ENCODE measurements at places on chromosomes 3 and 15.

DNA sequence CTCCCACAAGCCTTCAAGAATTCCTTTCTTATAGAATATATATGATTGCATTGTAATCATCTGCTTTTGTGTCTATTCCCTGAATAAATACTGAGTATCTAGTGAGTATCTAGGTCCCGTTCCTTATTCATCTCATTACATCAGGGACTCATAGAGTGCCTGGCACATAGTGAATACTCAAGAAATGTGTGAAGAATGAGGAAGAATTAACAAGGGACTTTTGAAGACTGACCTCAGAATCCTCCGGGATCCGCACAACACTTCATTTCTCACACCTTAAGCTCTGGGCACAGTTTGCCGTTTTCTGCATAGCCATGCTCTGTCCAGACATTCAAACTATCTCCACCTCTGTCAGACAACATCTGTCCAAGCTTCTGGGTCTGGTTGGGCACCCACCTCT, 108.8 kb downstream of the STAC start:
- no peak for DNase-seq

DNA sequence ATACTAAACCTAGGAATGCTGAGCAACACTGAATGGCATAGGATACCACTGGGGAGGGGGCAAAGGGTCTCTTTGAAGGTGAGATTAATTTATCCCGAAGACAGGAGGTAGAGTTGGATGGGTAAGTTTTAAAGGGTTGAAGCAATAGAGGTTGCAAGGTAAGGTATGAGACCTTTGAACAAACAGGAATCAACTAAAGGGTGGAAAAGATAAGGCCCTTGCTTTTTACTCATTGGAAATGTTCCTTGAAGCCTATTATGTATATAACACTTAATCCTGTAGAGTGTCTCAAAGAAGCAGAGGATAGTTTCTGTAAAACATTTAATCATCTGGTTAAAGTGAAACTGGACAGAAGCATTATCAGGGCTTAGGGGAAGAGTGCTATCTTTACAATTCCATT, 5.7 kb downstream of the ABHD5 start:
- no peak for DNase-seq

GRCh38 chr3:29494305-29495036, 213.6 kb downstream of the RBMS3 start:
- DNase-seq = no peak

GRCh38 chr3:183541235-183541655, 14.3 kb downstream of the KLHL6 start:
- DNase-seq = no peak

DNA sequence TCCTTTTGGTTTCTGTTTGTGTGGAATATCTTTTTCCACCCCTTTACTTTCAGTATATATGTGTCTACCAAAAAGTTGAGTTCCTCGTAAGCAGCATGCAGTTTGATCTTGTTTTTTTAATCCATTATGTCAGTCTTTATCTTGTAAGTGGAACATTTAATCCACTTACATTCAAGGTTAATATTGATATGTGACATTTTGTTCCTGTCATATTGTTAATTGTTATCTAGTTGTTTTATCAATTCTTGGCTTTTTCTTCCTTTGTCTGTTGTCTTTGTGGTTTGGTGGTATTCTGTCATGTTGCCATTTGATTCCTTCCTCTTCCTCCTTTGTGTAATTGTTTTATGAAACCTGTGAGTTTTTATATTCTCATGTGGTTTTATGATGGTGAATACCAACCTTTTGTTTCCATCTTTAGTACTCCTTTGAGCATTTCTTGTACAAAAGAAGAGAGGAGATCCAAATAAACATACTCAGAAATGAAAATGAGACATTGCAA, 43.4 kb upstream of the XCR1 start:
- DNase-seq = no peak

GRCh38 chr3:193589129-193589528, 3.9 kb upstream of the OPA1 start:
- no peak for DNase-seq

DNA sequence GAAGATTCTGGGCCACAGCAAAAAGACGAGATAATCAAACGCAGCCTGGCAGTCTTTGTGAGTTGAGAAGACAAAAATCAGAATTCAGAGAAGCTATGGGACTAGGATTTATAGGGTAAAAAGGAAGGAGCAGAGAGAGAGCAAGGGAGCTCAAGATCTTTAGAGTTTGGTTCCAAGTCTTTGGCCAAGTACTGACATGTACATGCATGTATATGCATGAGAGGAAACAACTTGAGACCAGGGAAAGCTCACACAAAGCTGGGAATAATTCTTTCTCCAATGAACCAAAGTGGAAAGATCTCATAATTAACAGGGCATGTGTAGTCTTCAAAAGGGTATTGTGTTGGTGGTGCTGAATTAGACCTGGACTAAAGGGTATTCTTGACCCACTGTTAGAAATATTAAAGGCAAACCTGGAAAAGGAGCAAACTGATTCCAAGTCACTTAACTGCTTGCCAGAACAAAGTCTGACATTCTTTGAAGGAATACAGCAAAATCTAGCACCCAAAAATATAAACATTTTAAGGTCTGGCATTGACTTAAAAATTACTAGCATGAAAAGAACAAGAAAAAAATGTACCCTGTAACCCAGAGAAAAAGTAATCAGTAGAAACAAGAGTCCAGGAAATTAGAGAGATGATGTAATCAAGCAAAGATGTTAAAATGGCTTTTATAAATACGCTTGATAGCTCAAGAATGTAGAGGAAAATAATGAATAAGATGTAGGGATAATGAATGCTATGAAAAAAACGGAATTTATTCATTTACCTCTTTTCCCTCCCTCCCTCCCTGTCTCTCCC, 226.0 kb upstream of the CGNL1 start:
- no peak for DNase-seq

DNA sequence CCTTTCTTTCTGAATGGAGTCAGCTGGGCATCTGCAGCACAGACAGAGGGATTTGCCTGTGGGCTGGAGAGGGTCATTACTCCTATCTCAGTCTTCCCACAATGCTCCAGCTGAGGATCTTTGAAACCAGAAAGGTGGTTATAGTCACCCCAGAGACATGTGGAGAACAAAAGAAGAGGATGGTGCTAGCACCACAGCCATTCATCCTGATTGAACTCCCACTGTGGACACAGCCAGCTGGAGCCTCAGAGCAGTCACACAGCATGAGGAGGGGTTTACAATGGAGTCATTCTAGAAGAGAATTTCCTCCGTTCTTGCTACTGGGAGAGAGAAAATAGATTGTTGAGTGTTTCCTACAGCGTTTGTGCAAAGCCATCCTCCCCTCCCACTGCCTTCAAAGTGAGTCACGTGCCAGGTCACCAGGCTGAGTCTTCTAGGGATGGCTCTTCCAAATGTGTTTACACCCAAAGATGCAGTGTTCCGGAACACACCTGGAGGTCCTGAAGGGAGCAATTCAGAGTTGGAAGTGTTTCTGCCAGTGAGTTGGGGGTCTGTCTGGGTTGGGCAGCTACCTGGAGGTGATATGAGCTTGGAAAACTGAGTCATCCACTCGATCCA, 18.9 kb upstream of the GREM1 start:
- DNase-seq = no peak

DNA sequence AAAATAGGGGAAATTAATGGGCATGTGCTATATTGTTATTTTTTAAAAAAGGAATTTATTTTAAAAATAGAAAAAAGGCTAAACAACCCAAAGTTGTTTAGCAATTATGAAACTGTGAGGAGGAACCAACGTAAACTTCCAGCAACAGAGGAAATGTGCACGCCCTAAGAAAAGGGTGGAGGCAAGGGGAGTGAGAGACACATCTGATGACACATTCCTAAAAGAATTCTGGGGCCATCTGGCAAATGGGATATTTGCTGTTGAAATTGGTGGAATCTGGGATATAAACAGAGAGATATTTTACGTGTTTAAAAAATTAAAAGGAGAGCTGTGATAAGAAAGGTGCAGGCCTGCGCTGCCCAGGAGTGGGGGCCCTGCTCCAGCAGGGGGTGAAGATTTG, 50.8 kb upstream of the MUC13 start:
- DNase-seq = peak; percentile 82

All from urothelium cell line (cell line).